ENCODE measurements at places on chromosomes 13 and 19.

GRCh38 chr19:3350014-3350663, 16.2 kb upstream of the NFIC start:
- DNase-seq: no peak

DNA sequence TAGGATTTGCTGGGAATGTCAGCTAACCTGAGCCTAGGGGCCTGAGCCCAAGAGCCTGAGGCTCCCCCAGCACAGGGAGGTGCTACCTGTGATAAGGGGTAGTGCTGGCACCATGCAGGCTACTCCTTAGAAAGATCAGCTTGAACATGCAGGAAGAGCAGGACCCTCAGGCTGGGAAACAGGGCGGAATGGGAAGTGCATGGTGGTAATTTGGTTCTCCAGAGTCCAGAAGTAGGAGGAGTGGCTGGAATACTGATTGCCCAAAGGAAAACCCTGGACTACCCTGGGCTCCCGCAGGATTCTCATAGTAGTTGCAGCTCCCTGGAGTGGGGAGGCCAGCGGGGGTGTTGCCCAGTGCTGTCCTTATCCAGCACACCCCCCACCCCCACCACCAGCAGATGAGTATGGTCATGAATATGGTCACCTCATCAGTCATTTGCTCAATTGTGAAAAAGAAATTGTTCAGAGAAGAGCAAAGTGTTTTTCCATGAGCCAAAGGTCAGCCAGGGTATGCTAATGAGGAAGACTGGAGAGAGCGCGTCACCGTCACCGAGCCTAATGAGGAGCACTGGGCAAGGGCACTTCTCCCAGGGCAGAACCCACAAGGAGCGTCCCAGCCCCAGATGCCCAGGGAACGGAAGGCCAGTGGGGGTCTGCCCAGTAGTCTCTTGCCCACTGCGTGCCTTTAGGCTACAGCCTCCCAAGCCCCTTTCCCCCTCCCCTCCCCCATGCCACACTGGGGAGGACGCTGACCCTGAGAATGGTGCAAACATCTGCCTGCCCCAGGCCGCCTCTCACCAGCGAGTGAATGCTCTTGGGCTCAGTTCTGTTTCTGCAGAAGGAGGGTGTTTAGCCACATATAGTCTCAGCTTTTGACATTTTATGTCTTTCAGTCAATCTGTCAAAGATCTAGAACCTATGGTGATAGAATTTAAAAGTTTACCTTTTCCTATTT, 5.3 kb downstream of the SLC25A15 start:
- no peak for DNase-seq

GRCh38 chr19:1394252-1395193, 6.8 kb downstream of the GAMT start:
- DNase-seq: no peak

- DNase-seq: no peak
Observed at GRCh38 chr19:33456076-33456844, 65.3 kb downstream of the PEPD start.

GRCh38 chr19:48635263-48635965, 1.8 kb downstream of the DBP start:
- no peak for DNase-seq

DNA sequence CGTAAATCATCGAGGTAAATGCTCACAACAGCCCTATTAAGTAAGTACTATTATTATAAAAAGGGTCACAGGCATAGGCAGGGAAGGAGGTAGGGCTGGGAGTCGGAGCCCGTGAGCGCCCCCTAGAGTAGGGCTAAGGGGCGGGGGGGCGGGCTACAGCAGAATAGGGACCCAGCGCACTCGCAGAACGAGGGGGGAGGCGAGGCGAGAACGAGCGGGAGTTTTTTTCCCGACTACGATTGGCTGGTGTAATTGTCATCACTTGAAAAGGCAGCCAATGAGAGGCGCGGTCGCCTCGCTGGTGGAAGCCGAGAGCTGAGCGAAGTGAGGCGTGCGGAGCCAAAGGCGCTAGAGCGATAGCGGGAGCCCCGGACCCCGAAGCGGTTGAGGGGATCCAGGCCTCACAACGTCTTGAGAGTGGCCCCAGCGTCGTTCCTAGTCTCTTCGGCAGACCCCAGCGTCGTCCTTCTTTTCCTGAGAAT, 24.2 kb downstream of the KEAP1 start:
- peak; percentile 66 for DNase-seq

DNA sequence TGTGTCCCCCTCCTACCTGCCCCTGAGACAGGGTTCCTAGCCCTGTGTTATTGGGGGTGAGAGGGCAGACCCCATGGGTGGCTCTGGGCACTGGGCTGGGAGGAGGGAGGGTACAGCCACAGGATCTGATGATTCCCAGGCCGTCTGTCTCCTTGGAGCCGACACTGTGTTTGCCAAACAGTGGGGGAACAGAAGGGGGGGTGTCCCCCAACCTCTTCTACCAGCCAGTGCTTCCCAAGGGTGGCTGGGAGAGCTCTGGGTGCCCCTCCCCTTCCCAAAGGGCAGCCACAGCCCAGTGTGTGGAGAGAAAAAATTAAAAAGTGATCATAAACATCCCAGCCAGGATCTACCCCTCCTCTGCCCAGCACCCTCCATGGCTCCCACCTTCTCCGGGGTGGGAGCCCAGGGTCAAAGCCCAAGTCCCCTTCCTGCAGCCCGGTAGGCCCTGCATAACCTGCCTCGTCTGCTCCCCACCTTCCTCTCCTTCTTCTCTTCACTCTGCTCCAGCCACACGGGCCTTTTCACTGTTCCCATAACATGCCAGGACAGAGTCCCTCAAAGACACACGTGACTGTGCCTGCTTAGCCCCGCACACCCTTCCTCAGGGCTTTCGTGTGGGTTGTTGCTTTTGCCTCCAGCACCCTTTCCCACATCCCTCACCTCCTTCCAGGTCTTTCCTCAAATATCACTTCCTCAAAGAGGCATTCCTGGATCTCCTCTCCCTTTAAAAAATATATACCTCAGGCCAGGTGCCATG, 1.4 kb upstream of the PLIN4 start:
- no peak for DNase-seq

- no peak for DNase-seq
Observed at GRCh38 chr13:47109028-47109427, 212.2 kb upstream of the HTR2A start.

GRCh38 chr19:38692458-38693379, 45.3 kb downstream of the ACTN4 start:
- no peak for DNase-seq

DNA sequence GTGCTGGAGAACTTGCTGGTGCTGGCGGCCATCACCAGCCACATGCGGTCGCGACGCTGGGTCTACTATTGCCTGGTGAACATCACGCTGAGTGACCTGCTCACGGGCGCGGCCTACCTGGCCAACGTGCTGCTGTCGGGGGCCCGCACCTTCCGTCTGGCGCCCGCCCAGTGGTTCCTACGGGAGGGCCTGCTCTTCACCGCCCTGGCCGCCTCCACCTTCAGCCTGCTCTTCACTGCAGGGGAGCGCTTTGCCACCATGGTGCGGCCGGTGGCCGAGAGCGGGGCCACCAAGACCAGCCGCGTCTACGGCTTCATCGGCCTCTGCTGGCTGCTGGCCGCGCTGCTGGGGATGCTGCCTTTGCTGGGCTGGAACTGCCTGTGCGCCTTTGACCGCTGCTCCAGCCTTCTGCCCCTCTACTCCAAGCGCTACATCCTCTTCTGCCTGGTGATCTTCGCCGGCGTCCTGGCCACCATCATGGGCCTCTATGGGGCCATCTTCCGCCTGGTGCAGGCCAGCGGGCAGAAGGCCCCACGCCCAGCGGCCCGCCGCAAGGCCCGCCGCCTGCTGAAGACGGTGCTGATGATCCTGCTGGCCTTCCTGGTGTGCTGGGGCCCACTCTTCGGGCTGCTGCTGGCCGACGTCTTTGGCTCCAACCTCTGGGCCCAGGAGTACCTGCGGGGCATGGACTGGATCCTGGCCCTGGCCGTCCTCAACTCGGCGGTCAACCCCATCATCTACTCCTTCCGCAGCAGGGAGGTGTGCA, 587 bp downstream of the S1PR4 start:
- DNase-seq: peak; percentile 43

DNA sequence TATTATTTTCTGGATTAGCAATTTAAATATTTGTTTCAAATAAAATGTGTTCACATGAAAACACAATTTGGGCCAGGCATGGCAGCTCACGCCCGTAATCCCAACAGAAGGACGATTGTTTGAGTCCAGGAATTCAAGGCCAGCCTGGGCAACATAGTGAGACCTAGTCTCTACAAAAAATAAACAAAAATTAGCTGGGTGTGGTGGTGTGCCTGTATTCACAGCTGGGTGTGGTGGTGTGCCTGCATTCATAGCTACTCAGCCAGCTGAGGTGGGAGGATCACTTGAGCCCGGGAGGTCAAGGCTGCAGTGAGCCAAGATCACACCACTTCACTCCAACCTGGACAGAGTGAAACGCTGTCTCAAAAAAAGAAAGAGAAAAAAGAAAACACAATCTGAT, 46.4 kb downstream of the KPNA3 start:
- DNase-seq: no peak

DNA sequence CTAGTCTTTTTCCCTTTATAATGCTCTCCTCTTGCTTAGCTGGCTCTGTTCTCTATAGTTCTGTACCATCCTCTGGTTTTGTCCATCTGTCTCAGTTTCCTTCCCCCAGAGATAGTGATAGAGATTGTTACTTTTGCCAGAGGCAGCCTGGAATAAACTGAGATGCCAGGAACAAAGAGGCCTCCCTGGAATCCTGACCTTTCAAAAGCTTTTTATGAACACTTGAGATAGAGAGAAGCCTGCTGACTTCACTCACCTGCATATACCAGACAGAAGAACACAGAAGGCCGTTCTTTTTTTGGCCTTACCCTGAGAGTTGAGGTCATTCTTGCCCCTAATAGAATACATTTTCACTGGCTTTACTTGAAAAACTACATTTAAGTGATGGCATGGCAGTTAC, 150.2 kb downstream of the LHFPL6 start:
- no peak for DNase-seq

- DNase-seq: peak; percentile 17
Observed at GRCh38 chr19:47726467-47726866, 13.2 kb downstream of the EHD2 start.

- no peak for DNase-seq
Observed at GRCh38 chr19:4581666-4582553, 22.4 kb upstream of the SEMA6B start.

DNA sequence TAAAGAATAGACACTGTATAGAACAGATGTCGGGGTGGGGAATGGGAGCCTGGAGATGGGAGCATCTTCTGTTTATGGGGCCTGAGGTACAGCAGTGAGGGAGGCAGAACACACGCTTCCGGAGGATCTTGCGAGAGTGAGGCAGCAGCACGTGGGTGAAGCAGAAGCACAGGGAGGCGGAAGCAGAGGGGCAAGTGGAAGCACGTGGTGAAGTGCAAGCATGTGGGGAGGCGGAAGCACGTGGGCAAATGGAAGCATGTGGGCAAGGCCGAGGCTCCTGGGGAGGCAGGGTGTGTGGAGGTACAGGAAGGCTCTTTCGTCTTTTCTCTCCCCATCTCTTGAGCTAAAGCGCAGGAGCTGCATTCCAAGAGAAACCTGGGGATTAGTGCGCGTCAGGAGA, 198.4 kb downstream of the ATP8A2 start:
- no peak for DNase-seq

- no peak for DNase-seq
Observed at GRCh38 chr19:6101991-6102390, 8.3 kb downstream of the RFX2 start.

- DNase-seq: no peak
Observed at GRCh38 chr13:93875547-93875946, 603.9 kb downstream of the DCT start.

GRCh38 chr19:49151267-49152118, 3.7 kb downstream of the HRC start:
- peak; percentile 16 for DNase-seq

GRCh38 chr19:21474671-21475181, 30.7 kb upstream of the ZNF429 start:
- DNase-seq: peak; percentile 73

DNA sequence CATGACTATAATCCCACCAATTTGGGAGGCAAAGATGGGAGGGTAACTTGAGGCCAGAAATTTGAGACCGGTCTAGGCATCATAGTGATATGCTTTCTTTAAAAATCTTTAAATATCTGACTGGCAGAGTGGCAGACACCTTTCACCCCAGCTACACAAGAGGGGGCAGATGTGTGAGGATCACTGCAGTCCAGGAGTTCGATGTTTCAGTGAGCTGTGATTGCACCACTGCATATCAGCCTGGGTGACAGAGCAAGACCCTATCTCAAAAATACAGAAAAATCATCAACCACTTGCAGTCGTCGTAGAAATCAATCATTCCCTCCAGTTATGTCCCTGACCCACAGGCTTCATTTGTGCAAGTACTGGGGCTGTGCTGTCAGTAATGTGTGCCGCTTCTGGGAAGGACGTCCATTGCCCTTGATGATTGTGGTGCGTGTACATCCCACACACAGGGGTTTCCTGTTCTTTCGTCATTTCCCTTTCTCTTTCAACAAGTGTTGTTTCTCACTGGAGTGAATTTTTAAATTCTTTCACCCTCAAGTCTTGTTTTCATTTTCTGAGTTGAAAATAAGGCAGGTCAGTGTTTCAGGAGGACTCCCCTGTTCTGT, 1.4 kb downstream of the LGALS14 start:
- DNase-seq: no peak

DNA sequence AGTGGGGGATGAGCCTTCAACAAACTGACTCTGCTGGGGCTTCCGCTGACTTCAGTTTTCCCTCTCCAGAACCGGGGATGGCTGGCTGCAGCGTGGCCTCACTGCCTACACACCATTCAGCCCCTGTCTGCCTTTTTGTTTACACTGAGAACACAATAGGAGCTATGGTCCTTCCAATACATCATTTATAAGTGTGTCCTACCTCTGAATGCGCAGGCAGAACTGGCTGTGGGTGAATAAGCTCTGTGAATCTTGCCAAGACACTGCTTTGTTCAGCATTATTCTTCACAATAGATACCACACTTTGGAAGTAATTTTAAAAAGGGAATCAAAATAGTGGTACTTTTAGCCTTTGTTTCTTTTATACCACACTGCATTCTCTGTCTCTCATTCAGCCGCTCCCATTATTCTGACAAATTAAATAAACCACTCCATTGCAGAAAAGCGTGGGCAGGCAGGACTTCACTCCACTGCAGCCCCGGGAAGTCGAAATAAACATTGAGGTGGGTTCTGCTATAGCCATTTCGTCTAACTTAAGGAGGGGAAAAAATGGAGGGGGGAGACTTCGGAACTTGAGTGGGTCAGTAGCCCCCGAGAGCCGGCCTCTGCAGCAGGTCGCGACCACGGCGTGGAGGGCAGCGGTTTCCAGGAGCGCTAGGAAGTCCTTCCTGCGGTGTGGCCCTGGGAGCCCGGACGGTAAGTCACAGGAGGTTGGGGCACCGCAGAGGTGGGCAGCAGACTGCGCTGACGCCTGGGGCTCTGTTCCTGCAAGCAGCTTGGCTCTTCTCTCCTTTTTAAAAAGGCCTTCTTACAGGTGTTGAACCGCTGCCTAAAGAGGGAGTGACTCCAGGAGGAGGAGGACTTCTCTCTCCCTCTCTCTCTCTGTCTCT, 94.8 kb upstream of the SOX1 start:
- DNase-seq: no peak

GRCh38 chr19:47778049-47778953, at the start of gene SELENOW:
SELENOW (plus strand) TSS chr19:47778703; CDS start chr19:47778786, 83 bp downstream.
- DNase-seq: peak; percentile 52

All from CD14-positive monocyte (primary cell).